Panc1 (cell line): ENCODE measurements at places on chromosomes 4 and X.
A peak's percentile ranks its signal among the peaks of the same experiment; 100 is the strongest.

DNA sequence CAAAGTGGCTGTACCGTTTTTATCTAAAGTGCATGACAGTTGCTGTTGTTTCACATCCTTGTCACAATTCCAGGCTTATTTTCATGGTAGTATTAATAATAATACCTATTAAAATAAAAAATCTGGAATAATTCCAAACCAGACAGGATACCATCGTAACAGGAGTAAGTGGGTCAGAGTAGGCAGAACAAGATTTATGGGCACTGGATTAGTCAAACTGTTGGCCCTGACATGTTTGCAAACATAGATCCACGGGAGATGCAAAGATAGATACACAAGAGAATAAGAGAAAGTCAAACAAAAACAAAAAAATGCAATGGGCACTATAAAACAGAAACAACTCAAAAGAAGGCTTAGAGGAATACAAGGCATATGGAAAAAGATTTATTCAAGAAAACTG, 449.5 kb upstream of the HS3ST1 start:
- H3K4me3 ChIP-seq: no peak overlapping the region
- no peak overlapping the region for H3K27ac ChIP-seq

DNA sequence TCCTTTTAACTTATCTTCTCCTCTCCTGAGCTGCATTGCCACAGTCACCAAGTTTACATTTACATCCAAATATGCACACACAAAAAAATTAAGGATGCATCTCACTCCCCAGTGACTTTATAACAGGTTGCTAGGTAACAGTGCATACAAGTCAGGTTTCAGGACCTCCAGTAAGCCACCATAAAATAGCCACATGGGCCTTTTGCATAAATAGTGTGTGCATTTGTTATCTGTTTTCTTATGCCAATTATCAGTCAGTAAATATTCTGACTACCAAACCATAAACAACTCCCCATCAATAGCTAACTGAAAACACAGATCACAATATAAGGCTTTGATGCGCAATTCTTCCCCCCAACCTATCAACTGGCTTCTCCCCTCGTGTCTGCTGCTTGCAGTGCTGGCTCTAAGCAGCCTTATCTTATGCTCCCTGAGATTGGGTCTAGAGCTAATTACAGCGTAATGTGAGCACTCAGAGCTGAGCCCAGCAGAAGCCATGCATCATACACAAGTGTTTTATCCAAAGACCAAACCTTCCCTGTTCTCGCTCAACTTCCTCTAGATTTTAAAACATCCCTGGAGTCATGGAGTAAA, 55.4 kb downstream of the ZNF827 start:
- no peaks in the 10 kb centered on the region for H3K27me3 ChIP-seq
- H3K27ac ChIP-seq: no peak overlapping the region
- H3K36me3 ChIP-seq: no peaks in the 10 kb centered on the region
- no peak overlapping the region for H3K4me3 ChIP-seq
- no peaks in the 10 kb centered on the region for H3K4me1 ChIP-seq

GRCh38 chrX:12945494-12945893, 29.4 kb upstream of the TMSB4X start:
- H3K4me3 ChIP-seq: no peak overlapping the region
- no peaks in the 10 kb centered on the region for H3K36me3 ChIP-seq
- H3K27me3 ChIP-seq: no peaks in the 10 kb centered on the region
- DNase-seq: no peak

DNA sequence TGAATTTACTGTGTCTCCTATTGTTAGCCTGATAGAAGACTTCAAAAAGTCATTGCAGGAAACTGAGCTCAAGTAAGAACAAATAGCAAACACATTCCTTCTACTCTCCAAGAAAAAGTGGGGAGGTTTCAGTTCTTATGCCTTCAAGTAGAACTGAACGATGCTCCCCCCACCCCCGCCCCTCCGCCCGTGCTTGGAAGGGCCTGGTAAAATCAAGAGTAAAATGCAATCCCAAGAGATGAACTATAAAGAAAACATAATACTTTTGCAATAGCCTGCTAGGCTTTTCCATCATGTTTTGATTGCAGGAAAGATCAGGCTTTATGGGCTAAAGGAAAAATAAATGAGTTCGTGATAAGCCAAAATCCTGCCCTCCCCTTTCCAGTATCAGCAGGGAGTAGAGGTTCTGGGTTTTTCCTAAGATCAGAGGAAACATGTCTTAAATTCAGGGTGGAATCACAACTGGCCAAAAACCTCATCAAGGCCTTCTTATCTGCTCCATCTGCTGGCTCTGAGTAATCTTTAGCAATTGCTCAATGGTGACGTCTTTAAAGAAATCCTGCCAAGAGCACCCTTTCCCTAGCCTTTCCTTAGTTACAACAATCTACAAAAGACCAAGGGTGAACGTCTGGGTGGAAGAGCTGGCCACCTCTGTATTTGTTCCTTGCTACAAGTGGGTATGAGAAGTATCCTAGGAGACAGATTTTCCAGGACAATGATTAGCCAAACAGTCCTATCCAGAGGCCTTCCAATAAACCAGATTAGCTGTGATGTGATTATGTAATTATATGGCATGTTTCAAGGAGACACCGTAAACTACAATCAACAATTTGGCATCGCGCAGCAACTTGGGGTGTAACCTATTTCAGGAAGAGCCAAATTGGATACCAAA, 66.3 kb upstream of the FAM9C start:
- no peaks in the 10 kb centered on the region; the same call in 1 of the 2 replicates for H3K4me1 ChIP-seq
- DNase-seq: no peak
- peak overlapping the region; percentile 59; the same call in 1 of the 2 replicates for H3K27ac ChIP-seq

GRCh38 chrX:7055386-7056137, 92.0 kb upstream of the STS start:
- H3K27me3 ChIP-seq: no peaks in the 10 kb centered on the region
- no peak for DNase-seq
- no peaks in the 10 kb centered on the region for H3K4me1 ChIP-seq
- no peak overlapping the region for H3K4me3 ChIP-seq
- H3K36me3 ChIP-seq: no peaks in the 10 kb centered on the region

DNA sequence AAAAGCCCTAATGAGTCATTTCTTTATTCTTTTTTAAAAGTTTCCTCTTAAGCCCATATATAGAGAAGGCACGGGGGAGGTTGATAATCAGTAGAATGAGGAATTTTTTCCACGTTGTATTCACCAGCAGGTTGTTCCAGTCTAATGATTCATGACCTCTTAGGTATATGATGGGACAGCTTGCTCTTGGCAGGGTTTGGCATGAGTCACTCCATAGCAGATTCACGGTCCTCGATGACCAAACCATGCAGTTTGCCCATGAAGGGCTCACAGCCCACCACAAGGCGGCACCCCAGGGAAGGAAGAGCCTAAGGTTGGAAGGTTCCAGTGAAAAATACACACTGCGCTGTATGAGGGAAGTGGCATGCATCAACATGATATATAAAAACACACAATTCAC, 623.8 kb upstream of the DIPK2B start:
- peaks cover 9% of the 10 kb centered on the region for H3K4me1 ChIP-seq
- H3K36me3 ChIP-seq: peaks cover 2% of the 10 kb centered on the region; the same call in 1 of the 2 replicates
- no peaks in the 10 kb centered on the region for H3K27me3 ChIP-seq
- H3K4me3 ChIP-seq: no peak overlapping the region
- no peak overlapping the region for H3K27ac ChIP-seq
- peak; percentile 84 for DNase-seq

DNA sequence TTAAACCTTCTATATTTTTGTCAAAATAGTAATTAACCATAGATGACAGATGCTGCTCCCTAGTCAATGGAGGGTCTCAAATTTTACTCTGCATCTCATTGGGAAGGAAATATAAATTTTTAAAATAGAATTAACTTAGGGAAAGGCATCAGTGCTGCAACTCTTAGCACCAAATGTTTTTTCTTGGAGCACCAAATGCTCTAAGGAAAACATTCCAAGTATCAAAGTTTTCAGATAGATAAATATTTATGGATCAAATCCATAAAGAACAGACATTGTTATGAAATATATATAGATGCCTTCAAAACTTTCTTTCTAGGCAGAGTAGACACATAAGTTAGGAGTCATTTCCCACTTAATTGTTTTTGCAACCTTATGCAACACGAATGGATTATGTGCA, 168.7 kb downstream of the ANTXR2 start:
- no peak for DNase-seq
- no peak overlapping the region for H3K4me3 ChIP-seq

GRCh38 chr4:149311076-149311475, 504.6 kb downstream of the IQCM start:
- DNase-seq: no peak
- no peak overlapping the region for H3K4me3 ChIP-seq
- H3K27ac ChIP-seq: no peak overlapping the region
- no peaks in the 10 kb centered on the region for H3K36me3 ChIP-seq

DNA sequence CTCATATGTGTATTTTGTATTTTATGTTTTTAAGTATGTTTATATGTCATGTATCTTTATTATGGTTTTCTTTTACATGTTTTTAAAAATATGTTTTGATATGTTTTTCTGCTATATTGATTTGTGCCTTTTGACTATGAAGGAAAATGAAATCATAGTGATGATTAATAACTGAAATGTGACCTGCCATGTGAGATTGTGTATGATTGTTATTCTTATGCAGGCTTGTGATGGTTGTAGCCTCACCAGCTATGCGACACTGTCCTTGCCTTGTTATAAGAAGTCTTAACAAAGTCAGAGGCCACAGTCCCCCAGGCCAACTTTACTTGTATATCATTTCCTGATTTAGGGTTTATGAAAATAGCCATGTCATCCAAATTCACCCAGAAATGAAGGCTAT, 83.2 kb downstream of the TMEM131L start:
- H3K4me1 ChIP-seq: no peaks in the 10 kb centered on the region
- H3K27me3 ChIP-seq: no peaks in the 10 kb centered on the region
- no peaks in the 10 kb centered on the region for H3K36me3 ChIP-seq
- no peak overlapping the region for H3K4me3 ChIP-seq

GRCh38 chr4:38803833-38804653, 548 bp downstream of the TLR1 start:
- H3K4me3 ChIP-seq: no peak overlapping the region
- H3K27ac ChIP-seq: no peak overlapping the region
- no peak for DNase-seq
- H3K4me1 ChIP-seq: peaks cover 4% of the 10 kb centered on the region; the same call in 1 of the 2 replicates
- no peaks in the 10 kb centered on the region for H3K27me3 ChIP-seq
- H3K36me3 ChIP-seq: no peaks in the 10 kb centered on the region

- no peaks in the 10 kb centered on the region for H3K27me3 ChIP-seq
- no peak overlapping the region for H3K27ac ChIP-seq
- no peak overlapping the region for H3K4me3 ChIP-seq
- DNase-seq: no peak
- no peaks in the 10 kb centered on the region for H3K4me1 ChIP-seq
- H3K36me3 ChIP-seq: no peaks in the 10 kb centered on the region
Observed at GRCh38 chr4:165814256-165815020, 58.6 kb upstream of the TLL1 start.

DNA sequence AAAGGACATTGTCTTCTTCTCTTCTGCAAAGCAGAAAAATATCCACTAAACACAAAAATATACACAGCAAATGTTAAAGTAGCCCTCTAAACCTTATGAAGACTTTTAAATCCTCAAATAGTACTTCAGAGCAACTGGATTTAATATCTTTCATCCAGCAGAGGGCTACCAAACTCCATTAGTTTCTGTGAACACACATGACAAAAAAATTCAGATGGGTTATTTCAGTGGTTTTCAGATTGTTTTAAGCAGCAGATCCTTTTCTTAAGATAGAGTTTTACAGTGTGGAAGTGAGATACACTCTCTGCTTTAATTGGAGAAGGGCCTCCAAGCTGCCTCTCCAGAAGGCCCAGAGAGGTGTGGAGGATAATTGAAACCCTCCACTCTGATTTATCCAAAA, 56.7 kb downstream of the ANK2 start:
- H3K4me3 ChIP-seq: no peak overlapping the region
- no peaks in the 10 kb centered on the region for H3K4me1 ChIP-seq
- no peaks in the 10 kb centered on the region for H3K36me3 ChIP-seq

- H3K4me1 ChIP-seq: no peaks in the 10 kb centered on the region
- DNase-seq: no peak
- H3K27me3 ChIP-seq: no peaks in the 10 kb centered on the region
- H3K4me3 ChIP-seq: no peak overlapping the region
- H3K36me3 ChIP-seq: no peaks in the 10 kb centered on the region
- no peak overlapping the region for H3K27ac ChIP-seq
Observed at GRCh38 chr4:134470544-134470943, 269.0 kb upstream of the PABPC4L start.

- no peak for DNase-seq
- no peaks in the 10 kb centered on the region for H3K27me3 ChIP-seq
- H3K4me1 ChIP-seq: no peaks in the 10 kb centered on the region; the same call in 1 of the 2 replicates
- peak overlapping the region; percentile 78 for H3K27ac ChIP-seq
- H3K4me3 ChIP-seq: peak overlapping the region; percentile 66
Observed at GRCh38 chr4:67701517-67701850, 529 bp upstream of the UBA6 start.

DNA sequence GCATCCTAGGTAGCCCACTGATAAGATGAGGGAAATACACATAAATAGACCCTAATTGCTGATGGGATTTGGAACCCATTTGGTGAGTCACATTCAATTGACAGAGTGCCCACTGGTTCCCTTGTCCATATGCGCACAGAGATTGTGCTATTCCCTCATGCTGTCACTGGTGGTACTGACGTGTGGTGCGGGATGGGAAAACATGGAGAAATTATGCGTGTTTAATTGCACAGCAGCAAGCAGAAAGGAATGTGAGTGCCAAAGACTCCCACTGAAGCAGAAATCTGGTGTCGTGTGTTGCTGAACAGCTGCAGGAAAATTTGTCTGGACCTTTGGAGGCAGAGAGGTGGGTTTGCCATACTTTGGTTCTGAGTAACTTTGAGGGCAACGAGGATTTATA, 92.2 kb downstream of the NHSL2 start:
- H3K27ac ChIP-seq: no peak overlapping the region
- H3K4me1 ChIP-seq: no peaks in the 10 kb centered on the region
- no peak overlapping the region for H3K4me3 ChIP-seq
- DNase-seq: no peak

DNA sequence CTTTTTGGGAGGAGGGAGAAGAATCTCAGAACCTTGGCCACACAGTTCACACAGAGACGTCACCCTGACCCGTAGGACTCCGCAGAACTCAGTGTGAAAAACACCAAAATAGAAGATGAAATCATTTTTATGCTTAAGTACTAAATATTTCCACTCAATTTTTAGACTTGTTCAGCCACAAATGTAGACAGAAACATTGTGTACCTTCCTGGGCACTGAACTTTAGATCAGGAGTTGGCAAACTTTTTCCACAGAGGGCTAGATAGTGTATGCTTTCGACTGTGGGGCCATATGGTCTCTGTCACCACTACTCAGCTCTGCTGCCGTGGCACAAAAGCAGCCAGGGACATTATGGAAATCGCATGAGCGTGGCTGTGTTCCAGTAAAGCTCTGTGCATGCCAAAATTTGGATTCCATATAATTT, 61.8 kb upstream of the STOX2 start:
- H3K36me3 ChIP-seq: no peaks in the 10 kb centered on the region
- H3K27me3 ChIP-seq: no peaks in the 10 kb centered on the region
- no peak overlapping the region for H3K4me3 ChIP-seq
- DNase-seq: no peak

GRCh38 chr4:124390861-124391260, 321.7 kb downstream of the ANKRD50 start:
- DNase-seq: no peak
- no peaks in the 10 kb centered on the region for H3K27me3 ChIP-seq
- H3K27ac ChIP-seq: no peak overlapping the region
- H3K36me3 ChIP-seq: no peaks in the 10 kb centered on the region
- H3K4me3 ChIP-seq: no peak overlapping the region

- no peak overlapping the region for H3K4me3 ChIP-seq
- H3K36me3 ChIP-seq: no peaks in the 10 kb centered on the region
- no peaks in the 10 kb centered on the region for H3K27me3 ChIP-seq
- H3K27ac ChIP-seq: no peak overlapping the region
- H3K4me1 ChIP-seq: peaks cover 7% of the 10 kb centered on the region
- peak; percentile 92 for DNase-seq
Observed at GRCh38 chrX:150200820-150201287, 162.3 kb upstream of the MAMLD1 start.
